ENCODE measurements at places on chromosomes 5 and 9.

GRCh38 chr5:92711956-92712355 lies 869.1 kb downstream of the NR2F1-AS1 start:
- DNase-seq = no peak

DNA sequence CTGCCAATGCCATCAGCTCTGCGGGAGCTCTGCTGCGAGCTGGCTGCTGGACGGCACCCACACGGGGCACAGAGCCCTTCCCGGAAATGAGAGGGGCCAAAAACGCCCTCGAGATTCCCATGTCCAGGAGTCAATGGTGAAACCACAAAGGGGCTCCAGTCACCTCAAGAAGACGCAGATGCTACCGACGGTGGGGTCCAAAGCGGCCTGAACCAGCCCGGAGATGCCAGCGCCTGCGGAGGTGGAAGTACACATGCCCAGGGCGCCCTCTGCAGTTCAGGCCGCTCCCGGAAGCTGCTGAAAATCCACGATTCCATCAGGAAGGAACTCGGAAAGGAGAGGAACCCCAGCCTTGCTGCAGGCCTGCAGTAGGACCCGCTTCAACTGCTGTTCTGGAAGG lies 82.4 kb upstream of the SELENOP start:
- no peak for DNase-seq

DNA sequence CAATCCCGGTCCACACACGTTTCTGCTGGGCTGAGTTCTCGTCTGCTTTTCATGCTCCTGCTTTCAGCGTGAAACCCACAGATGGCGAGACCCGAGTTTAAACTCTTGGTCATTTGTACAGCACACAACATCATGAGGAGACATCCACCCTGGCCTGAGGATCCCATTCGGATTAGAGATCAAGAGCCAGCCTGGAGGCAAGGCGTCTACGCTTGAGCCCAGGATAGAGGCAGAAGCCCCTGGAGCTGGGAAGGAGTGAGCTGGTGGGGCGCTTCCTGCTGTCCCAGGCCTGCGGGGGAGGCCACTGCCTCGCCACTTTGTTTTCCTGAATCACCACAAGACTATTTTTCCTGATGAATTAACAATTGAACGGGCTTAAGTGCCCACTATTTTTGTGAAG lies 281.9 kb upstream of the IRX4 start:
- no peak for DNase-seq

DNA sequence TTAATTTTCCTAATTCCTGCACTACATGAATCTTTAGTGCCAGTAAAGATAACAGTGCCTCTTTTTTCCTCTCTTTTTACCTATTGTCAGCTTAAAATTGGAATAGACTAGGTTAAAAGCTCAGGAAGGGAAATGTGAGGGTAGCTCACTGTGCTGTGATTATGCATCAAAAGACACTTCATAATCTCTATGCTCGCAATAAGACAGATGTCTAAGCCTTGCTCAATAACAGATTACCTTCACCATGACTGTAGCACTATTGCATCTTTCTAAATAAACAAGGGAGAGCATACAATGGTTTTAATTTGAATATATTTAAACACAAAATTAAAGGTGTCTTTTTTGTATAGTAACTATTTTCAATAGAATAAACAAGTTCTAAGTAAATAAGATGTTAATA lies 130.1 kb downstream of the FBN2 start:
- no peak for DNase-seq
